Stromal cell of bone marrow (primary cell): ENCODE measurements at places on chromosomes 4 and X.

DNA sequence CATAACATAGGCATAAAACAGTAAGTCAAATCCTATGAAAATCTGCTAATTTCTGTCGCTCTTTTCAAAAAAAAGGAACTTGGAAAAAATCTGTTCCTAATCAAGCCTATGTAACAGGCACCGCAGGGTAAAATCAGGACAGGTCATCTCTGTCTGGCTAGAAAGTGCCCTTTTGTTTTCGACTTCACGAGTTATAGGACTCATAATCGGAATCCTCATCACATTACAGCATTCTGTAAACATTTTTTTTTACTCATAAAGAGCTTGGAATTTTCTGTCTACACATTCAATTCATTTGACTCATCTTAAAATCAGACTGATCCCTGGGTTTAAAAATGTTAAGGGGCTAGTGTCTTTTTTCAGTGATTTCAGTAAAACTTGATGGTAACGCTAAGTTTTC is 181.7 kb upstream of the TBC1D9 start:
- DNase-seq = no peak

DNA sequence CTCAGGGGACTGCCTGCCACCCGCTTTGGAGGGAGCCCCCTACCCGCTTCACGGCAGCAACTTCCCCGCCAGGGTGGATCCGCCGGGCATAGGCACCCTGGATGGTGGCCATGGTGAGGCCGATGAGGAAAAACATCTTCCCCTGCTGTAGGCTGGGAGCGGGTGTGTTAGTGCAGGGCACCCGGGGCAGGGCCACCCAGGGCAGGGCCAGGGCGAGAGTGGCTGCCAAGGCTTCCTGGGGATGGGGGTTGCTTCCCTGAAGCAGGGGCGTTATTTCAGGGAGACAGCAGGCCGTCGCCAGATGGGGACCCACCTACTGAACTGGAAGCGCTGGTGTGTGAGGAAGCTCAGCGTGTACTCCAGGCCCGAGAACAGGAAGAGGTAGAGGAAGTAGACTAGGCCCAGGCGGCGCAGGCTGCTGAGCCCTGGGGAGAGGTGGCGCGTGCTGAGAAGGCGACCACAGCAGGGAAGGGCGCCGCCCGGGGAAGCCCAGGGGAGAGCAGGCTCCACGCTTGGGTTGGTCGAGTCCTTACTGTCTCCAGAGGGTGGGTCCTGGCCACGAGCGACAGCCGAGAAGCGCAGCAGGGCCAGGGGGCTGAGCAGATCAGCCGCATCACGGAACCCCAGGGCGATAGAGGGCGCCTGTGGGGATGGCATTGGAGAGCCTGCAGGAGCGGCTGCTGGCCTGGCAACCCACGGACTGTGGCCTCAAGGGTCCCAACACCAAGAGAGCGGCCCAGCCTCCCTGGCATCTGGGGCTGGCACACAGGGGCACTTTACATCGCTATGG is 31.5 kb downstream of the NOP14 start:
- DNase-seq = no peak

- DNase-seq = no peak
These were observed 328.5 kb downstream of the PPP3CA start for GRCh38 chr4:101018836-101019235.

- no peak for DNase-seq
These were observed 903.6 kb downstream of the RPA4 start for GRCh38 chrX:97787311-97787710.
